ENCODE measurements at places on chromosomes 3 and 15.

DNA sequence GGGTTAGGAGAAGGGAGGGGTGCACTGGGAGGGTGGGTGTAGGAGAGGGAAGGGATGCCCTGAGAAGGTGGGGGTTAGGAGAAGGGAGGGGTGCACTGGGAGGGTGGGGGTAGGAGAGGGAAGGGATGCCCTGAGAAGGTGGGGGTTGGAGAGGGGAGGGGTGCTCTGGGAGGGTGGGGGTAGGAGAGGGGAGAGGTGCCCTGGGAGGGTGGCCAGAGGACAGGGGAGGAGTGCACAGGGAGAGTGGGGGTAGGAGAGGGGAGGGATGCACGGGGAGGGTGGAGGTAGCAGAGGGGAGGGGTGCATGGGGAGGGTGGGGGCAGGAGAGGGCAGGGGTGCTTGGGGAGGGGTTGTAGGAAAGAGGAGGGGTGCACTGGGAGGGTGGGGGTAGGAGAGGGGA, 3.2 kb downstream of the TM4SF19 start:
- no peak for DNase-seq

GRCh38 chr3:67558426-67558825, 96.0 kb downstream of the SUCLG2 start:
- peak; percentile 25 for DNase-seq

DNA sequence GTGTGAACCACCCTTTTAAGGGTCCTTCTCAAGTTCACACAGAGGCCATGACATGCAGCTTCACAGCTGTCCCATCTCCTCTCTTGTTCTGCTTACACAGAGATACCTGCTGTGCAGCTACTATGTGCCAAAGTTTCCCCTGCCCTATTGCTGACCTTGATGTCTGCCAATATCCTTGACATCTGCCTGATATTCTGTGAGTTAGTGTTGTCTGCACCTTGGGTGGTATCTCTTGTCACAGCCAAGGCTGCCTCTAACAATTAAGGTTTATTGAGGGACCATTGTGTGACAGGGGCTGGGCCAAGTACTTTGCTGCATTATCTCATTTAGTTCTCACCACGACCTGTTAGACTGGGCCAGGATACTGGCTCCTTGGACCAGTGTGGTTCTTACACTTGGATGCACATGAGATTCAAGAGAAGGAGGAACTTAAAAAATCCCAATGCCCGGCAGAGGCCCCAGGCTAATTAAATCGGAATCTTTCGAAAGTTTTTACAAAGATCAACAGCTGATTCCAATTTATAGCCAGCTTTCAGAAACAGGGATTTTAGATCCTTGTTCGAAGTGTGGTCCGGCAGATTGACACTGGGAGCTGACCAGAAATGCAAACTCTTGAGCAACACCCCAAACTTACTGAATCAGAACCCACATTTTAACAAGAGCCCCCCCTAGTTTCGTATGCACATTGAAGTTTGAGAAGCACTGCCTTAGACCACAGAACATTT, 178.6 kb downstream of the SATB1 start:
- no peak for DNase-seq

DNA sequence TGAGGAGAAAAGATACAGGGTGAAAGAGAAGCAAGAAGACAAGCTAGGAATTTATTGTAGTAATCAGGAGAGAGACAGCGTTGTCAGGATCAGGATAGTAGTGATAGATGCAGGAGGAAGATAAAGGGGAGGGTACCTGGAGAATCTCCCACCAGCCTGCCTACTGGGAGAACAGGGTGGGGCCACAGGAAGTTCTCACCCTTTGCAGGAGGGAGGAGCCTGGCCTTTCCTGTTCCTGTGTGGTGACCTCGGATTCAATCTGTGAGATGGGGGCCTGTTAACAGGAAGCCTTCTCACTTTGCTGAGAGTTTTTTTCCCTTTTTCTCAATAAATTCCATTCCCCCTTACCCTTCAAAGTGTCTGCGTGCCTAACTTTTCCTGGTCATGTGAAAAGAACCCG, 37.6 kb downstream of the GMPS start:
- DNase-seq = no peak

- no peak for DNase-seq
Observed at GRCh38 chr3:156509189-156510174, 45.4 kb downstream of the SSR3 start.

- DNase-seq = no peak
Observed at GRCh38 chr3:165768680-165769079, 68.5 kb downstream of the BCHE start.

DNA sequence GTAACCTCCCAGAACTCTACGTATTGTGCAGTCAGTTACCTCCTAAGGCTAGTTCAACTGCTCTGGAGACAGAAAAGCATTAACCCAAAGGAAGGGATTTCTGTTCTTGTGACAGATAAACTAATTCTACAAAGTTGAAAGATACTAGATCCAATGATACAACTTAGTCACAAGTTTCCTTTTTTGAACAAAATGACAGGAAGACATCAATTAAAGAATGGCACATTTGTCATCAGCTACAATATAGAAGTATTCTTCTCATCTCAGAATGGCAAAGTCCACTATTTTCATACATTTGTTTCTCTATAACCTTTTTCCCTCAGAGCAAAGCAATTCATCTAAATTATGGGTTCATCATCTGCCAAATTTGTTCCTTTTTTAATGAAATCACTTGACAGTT, 43.7 kb downstream of the ISL2 start:
- no peak for DNase-seq

- no peak for DNase-seq
Observed at GRCh38 chr3:133113927-133114597, 75.9 kb downstream of the TMEM108 start.

DNA sequence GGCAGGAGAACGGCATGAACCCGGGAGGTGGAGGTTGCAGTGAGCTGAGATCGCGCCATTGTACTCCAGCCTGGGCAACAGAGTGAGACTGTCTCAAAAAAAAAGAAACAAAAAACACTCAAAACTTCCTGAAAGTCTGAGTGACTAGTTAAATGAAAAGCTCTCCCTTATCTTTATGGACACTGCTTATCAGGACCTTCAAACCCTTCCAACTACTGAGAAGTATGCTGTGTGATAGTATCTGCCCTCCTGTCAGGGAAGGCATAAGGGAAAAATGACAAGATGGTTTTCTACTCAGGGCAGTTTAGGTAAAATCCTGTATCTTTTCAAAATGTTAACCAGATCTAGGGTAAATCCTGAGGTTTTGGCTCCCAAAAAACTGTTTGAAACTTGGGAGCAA, 21.8 kb downstream of the EMC7 start:
- no peak for DNase-seq

GRCh38 chr3:154121701-154122551, 736 bp downstream of the ARHGEF26 start:
- peak; percentile 35 for DNase-seq

DNA sequence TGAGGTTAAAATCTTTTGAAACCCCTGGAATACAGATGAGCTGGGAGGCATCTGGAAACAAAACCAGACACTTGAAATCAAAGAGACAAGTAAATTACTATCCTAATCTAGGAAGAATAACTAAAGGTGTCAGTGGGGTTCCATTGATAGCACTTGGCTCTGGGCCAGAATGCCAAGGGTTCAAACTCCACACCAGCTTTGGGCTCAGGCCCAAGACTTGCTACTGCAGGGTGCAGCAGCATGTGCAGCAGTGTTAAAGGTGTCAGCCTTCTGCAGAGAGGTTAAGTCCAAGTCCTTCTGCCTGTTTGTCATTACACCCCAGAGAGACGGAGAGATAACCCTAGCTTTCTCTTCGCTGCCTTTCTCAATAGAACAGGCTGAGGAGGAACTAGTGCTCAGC, 273.9 kb downstream of the TIGIT start:
- no peak for DNase-seq

- no peak for DNase-seq
Observed at GRCh38 chr3:107241217-107241616, 136.0 kb upstream of the CCDC54 start.

DNA sequence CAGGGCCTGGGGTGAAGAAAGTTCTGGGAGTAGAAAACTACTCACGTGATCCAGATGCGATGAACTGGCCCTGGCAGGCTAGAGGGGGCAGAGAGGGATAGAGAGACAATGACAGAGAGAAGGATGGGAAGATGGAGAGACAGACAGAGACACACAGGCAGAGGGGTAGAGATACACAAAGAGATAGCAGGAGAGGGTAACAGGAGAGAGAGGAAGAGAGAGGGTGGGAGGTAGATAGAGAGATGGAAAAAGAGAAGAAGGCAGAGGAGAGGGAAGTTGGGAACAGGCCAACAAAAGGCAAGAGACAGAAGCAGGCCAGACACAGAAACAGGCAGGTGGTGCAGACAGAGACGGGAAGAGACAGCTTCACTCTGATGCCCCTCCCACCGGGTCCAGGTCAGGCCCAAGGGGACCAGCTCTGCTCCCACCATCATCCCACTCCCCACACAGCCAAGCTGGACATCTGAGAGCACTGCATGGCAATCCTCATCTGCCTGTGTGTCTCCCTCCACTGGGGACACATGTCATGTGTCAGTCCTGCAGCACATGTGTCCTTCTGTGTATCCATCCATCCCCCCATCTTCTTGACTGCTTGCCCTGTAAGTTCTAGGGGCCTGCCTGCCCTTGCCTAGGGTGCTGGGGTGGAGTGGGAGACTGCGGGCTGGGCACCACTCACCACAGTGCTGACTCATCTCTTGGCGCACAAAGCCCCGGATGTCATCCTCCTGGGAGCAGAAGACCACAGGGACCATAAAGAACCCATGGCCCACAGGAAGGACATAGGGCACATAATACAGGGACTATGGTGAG, 2.2 kb upstream of the UCN2 start:
- no peak for DNase-seq

GRCh38 chr3:53509494-53509893, 15.1 kb downstream of the CACNA1D start:
- no peak for DNase-seq

DNA sequence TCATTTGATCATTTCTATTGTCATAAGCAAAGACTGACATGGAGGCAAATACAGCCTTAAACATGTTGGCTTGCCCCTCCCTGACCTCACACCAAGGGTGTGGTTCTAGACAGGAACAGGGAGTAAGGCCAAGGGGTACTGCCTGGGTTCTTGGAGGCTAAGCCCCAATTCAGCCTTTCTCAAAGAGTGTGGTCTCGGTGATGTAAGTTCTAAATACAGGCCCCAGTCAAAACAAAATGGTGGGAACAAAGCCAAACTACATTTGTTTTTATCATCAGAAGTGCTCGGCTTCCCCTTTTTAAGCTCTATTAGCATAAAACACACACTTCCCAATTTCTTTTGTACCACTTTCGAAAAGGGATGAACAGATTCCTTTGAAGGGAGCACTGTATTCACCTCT, 129.5 kb downstream of the ATP8B4 start:
- DNase-seq = peak; percentile 43

- DNase-seq = no peak
Observed at GRCh38 chr15:92653366-92653765, 2.2 kb downstream of the FAM174B start.

- DNase-seq = peak; percentile 78
Observed at GRCh38 chr15:89018207-89018606, 70.0 kb upstream of the ABHD2 start.

DNA sequence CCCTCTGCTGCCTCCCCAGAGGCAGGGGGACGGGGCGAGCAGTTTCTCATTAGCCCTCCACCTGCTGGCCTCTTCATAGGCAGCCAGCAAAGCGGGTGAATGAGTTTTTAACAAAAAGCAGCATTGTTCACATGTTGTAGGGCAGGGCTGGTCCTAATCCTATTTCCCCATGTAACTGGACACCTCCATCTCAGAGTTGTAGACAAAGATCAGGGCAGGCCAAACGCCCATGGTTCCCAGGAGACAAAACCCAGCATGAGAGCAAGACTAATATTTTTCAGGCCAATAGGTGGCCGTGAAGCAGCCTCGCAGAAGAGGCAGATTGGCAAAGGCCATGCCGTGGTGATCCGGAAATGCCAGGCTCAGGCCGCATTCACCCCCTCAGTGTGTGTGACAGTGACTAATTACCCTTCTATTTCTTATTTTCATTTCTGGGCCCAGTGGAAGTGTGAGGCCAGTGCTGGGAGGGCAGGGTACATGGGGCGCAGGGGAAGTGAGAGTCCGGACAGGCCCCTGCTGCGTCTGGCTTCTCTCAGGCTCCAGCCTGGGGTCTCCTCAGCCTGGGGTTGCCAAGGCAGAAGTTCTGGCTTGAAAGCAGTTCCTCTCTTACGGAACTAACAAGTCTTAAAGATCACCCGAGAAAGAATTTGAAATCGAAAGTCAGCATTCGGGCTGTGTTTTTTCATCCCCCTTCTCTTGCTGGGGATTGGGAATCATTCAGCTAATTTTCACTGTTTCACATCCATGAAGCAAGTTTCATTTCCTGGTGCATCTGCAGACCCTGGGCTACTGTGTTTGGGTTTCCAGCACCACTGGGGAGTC, 64.8 kb downstream of the BOC start:
- no peak for DNase-seq

- DNase-seq = no peak
Observed at GRCh38 chr3:151638555-151639417, 94.9 kb upstream of the AADACL2 start.

DNA sequence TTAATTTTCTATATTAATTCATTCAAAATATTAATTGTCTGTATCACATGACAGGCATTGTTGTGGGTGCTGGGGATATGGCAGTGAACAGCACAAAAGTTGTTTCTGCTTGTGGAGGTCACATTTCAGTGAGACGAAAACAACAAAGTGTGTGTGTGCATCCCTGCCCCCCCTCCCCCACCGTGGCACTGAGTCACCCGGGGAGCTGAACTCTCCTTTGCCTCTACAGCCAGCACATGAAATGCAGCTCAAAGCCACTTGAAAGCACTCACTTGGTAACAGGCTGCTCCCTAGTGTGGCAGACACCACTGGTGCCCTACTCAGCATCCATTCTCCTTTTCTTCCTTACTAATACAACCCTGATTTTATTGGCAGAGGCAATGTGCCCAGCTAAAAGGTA, 16.9 kb upstream of the SCAMP5 start:
- no peak for DNase-seq

DNA sequence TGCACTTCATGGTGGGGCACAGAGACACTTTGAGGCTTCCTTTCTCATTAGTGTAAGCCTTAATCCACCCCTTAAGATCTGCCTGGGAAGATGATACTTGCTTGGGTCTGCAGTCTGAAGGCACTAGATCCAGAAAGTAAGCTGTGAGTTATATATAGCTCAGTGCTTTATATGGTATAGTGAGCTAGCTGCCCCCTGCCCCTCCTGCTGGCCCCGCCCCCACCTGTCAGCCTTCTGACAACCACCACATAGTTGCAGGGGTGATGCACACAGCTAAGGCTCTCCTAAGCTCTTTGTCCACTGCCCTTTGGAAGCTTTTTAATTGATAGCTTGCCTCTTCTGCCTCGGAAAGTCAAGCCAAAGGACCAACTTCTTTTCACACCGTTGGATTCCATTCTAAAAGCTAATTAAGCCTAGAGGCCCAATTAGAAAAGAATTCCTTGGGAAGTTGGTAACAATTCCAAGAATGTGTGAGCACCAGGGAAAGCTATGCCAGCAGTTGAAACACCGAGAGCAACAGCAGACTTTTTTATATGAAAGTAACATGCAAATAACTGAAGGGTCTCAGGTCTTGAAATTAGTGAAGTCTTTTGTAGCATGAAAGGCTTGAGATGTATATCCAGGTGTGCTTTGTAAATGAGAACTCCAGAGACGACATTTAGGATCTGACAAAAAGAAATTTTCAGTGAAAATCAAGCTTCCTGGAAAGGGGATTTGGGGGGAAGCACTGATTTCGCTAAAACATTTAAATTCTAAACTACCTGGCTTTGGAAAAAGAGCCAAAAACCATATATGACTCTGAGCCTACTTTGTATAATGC, 2.3 kb downstream of the TPM1 start:
- peak; percentile 50 for DNase-seq

GRCh38 chr15:94670438-94671034, 439.2 kb downstream of the MCTP2 start:
- DNase-seq = no peak

Measured in uterus (tissue), 4 donors.